ENCODE measurements at places on chromosomes 2 and 18.

DNA sequence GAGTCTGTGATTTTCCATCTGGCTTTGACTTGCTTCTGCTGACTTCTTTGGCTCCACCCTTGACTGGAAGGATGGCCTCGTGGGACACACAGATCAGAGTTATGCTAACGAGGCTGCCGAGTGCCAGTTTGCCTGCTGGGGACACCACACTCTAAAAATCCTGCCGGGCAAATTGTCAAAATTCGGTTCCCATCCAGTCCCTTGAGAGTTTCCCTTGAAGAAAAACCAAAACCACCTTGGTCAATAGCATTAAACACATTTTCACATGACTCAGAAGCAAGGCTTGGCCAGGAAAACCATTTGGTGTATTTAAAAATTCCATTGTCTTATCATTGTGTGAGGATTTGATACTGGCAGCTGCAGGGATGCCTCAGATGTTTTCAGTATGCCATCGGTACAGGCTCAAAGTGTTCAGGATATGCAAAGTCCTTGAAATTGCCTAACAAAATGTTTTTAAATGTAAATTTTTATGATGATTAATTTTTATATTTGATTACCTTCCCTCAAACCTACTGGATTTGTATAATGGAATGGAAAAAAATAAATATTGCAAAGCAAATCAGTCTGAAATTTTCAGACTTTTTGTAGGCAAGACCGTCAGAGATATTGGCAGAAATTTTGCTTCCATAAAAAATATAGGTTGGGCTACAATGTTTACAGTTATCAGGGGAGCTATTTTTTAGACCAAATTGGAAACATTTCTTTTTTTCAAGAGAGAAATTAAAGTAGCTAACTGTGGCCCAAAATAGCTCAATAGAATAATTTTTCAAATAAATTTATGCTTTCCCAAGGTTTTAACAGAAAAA, 41.6 kb downstream of the KCNE4 start:
- no peak for DNase-seq

- DNase-seq: no peak
These were observed 30.2 kb downstream of the NYAP2 start for GRCh38 chr2:225429717-225430116.

DNA sequence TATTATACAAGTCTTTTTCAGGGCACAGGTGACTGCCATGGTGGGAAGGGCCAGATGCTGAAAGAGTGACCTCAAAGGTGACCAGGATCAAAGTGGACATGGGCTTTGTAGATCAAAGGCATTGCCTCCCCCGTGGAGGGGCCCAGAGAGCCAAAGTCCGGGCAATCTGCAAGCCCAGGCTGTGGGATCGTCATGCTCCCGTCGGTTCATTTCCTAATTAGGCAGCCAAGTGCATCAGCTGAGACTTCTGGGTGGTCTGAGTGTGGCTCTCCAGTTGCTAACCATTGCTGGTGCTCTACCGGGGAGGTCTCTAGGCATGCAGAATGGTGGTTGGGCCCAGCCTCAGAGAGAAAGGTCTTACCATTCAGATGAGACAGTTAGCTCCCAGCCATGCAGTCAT, 61.6 kb downstream of the TRIB2 start:
- no peak for DNase-seq

DNA sequence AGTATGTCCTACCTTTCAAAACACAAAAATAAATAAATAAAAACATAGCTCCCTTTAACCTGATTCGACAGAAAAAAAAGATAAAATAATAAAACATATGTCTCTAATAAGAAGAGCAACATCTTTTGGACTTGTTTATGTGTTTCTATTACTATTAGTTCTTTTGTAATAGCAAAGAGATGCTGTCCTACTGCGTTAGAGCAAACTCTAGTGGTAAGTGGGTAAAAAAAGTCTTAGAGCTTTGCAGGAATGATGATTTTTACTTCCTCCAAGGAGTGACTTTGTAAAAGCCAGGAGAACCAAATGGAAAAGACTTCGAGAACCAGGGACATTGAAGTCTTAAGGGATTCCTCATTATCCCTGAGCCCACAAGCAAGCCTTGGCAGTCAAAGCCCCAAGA, 450.1 kb downstream of the METTL4 start:
- DNase-seq: no peak

DNA sequence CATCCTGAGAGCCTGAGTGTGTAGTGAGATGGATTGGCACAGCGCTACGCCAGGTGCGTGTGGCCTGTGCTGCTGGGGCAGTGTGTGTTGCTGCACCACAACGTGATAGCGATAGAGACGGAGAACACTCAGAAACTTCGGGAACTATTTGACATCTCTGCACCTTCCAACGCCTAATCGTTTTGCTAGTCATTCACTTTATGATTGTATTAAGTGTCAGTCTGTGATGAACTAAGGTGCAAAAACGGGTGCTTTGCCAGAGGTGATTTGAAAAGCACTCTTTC, 26.0 kb upstream of the IGFBP2 start:
- DNase-seq: no peak

DNA sequence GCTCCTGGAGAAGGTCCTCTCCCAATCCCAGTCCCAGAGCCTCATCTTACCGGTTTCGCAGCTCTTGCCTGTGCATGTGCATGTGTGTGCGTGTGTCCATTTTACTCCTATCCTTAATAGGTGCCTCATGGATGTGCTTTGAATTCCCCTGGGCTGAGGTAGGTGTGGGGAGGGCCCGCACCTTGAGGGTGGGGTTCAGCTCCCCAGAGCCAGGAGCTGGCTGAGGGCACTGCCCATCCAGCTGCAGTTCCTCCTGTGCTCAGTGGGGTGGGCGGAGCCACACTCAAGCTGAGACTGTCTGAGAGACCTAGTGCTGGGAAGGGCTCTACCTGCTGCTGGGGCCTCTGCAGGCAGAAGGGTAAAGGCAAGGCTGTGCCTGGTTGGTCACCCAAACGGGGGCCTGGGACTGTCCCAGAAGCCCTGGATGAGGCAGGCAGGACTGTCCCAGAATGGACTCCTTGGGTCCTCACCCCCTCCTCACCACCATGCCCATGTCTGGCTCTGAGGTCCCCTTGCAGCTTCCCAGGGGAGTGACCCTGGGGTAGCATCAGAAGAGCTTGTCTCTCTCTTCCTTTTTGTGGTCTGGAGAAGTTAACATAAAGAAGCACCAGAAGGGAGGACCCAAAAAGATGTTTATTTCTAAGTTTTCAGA, 8.9 kb downstream of the GDF7 start:
- DNase-seq: peak; percentile 73

DNA sequence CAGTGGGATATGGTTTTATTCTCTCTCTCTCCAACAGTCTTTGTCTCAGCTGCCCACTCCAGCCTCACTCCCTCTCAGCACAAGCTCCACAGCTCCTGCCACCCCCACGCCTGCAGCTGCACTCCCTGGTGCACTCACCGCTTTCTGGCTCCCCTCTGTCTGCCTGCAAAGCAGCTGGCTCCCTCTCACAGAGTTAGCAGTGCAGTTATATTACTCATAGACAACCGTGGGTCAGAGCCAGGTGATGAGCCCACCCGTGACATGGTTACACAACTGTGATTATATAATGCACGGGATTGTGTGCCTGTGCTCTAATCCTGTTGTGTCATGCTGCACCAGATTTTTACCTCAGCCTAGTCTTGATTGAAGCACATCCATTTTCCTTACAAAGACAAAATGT, 276.9 kb upstream of the CHAC2 start:
- DNase-seq: no peak

DNA sequence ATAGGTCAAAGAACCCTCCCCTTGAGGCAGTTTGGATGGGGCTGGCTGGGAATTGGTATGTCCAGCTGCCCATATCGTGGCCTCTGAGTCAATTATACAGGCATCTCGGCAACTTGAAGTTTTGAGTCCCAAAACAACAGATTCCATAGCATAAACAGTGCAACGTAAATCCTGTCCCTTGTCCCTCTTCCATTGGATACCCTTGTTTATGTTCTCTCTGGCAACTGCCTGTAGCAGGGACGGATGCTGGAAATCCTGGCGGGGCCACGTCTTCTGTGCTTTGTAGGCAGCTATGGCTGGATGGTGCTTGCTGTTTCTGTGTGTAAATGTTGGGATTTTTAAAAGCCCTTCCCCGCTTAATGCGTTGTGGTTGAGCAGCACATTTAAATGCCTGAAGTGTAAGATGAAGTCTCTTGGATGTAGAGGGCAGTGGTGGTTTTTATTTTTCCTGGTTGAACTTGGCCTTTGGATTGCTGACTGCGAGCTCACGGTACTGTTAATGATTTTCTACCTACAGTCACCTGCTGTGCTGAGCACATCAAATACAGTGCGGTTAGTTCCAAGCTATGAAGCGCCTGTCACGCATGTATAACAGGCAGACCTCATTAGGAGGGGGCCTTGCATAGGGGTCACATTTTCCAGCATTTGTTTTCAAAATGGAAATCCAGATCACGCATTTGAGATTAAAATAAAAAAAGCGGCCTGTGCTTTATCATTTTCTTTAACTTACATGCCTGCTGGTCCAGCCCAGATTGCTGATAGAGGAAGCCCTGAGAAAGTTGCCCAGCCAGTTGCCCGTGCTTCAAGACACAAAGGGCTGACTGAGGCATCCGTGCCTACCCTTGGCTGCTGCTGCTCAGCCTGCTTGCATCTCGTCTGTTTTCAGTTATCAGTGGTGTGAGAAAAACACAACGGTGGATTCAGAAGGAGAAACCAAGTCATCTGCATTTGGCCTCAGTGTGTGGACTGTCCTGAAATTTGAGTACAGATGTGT, 84.7 kb downstream of the NEDD4L start:
- DNase-seq: no peak

GRCh38 chr2:68414876-68415275, 49.8 kb downstream of the PLEK start:
- DNase-seq: no peak

DNA sequence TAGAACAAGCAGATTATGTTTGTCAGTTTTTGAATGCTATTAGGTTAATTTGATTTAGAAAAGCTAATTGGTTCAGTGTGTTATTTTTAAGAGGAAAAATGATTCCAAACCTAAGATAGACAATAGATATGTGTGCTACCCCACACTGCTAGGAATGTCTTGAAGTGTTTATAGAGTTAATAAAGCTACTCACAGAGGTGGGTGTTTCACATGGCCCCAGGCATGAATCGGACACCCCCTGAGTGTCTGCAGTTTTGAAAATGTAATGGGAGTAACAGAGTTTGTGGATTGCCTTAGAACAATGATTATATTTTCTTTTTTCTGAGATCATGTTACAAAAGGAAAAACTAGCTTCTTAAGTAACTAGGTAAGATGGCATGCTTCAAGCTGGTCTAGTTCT, 348.3 kb downstream of the ADCYAP1 start:
- DNase-seq: no peak
